H9 (cell line): ENCODE measurements at places on chromosomes 2 and 18. TPM values are rescaled to one million over a fixed set of nuclear protein-coding genes. Genes with fewer than 3 reads are reported as not detected.

The TXNDC2 gene
- 0.28 TPM in 1 of 2 replicates, not detected in the other for total RNA-seq

The CD8B2 gene
- total RNA-seq: not detected in 2 replicates

The PTGR3 gene
- 1.6 and 2.7 TPM in 2 replicates for total RNA-seq

The MRO gene
- total RNA-seq: 0.57 and 0.72 TPM in 2 replicates

The SLC11A1 gene
- 0.04 and 0.11 TPM in 2 replicates for total RNA-seq

The ZSWIM2 gene
- not detected in 2 replicates for total RNA-seq

DNA sequence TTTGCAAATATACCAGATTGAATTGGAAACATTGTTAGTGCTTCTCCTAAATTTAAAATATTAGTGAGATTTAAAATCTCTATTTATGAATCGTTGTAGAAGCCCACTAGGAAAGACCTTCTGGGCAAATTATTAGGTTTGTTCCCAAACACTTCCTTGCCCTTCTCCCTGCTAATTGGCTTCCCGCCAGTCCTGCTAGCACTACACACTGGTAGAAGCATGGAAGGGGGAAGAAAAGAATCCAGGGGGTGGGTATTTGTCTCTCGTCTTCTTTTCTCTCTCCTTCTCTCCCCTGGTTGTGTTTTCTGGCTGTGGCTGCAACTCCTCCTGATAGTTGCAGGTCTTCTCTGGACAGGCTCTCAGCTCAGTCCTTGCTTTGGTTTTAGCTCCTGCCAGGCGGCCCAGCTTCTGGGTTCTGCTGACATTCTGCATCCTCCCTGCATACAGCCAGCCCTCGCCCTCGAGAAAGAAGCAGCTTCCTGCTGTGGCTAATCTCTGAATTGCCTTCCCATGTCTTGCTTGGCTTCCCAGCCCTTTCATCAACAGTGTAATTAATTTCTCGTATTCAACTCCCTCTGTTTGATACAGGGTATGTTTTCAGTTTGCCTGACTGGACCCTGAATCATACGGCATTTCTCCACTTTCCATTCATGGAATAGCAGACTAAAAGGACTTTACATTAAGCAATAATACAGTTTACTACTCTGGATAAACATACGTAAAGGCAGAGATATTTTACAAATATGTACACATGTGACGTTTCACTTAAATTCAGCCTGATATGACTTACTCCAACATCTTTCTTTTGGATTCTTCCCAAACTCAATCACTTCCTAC, 6.9 kb upstream of the PARD3B start:
- peak; percentile 54 for DNase-seq

GRCh38 chr2:230865307-230865765, 594 bp downstream of the ITM2C start:
- DNase-seq: no peak

GRCh38 chr2:35220461-35220860, 1135.1 kb upstream of the CRIM1 start:
- DNase-seq: no peak

GRCh38 chr2:115011721-115012120, 569.3 kb downstream of the DPP10 start:
- DNase-seq: no peak

GRCh38 chr2:197673606-197674005, 1.8 kb downstream of the RFTN2 start:
- no peak for DNase-seq

DNA sequence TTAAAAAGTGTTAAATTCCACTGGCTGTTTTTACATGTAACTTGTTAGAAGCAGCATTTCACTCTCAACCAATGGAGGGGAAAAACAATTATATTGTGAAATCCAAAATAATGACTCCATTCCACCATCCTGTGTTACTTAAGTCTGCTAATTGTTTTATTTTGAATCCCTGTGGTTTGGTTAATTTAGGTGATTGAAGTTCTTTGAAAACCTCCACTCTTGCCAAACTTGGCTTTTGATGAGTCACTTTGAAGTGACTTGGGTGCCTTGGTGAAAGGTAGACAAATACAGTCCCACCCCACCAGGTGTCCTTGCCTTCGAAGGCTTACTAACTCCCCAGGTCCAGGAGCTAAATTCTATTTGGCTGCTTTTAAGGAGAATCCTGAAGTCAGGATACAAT, 1303.8 kb upstream of the NRXN1 start:
- no peak for DNase-seq

DNA sequence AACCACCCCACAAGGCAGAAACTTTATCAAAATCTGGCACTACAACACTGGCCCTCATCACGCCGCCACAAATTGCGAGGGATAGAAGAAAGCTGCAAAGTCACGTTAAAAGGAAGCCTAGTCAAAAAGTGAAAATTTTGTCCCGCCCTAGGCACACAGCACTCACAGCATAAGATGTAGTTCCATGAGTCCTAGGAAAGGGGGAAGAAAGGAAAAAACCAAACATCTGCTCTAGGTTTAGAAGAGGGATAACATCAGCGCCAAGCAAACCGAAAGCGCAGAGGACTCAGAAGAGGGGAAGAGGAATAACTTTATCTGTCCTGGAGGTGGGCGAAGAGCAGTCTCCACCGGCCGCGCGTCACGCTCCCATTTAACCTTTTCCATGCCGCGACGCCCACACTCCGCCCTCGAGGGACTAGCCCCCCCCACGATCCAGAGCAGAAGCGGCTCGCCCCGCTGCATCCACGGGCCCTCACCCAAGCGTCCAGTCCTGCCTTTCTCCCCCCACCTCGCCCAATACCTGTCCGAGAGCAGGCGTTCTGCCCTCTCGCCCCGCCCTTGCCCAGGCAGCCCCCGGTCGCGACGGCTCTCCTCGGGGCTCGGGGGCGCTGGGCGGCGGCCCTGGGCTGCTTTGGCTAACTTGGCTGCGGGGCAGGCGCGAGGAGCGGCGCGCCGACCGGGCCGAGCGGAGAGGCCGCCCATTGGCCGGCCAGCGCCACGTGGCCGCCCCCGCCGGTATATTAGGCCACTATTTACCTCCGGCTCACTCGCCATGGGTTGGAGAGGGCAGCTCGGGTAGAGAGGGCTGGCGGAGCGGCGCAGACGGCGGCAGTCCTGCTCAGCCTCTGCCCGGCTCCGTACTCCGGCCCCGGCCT, at the start of gene HOXD1:
TSS of gene HOXD1 (plus strand) at position 770 of the 875 bp plus-strand sequence. CDS start 134 bp downstream, outside the sequence.
- DNase-seq: peak; percentile 81

DNA sequence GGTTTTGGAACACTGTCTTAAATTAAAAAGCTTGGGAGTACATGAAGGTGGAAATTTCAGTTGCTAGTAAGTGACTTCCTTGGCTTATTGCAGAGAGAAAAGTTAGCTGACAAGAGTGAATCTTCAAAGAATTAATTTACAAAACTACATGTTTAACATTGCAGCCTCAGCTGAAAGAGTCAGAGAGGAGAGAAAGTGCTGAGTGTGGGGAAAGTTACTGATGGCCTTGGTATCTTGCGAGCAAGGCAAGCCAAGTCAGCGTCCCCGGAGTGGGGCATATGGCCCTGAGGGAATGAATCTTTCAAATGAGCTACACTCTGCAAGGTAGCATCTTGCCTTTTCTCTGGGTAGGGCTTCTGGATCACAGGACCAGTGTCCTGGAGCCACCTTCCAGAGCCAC, 131.3 kb downstream of the LPIN1 start:
- no peak for DNase-seq

- DNase-seq: no peak
These were observed 6.6 kb upstream of the DSC3 start for GRCh38 chr18:31049189-31049588.

DNA sequence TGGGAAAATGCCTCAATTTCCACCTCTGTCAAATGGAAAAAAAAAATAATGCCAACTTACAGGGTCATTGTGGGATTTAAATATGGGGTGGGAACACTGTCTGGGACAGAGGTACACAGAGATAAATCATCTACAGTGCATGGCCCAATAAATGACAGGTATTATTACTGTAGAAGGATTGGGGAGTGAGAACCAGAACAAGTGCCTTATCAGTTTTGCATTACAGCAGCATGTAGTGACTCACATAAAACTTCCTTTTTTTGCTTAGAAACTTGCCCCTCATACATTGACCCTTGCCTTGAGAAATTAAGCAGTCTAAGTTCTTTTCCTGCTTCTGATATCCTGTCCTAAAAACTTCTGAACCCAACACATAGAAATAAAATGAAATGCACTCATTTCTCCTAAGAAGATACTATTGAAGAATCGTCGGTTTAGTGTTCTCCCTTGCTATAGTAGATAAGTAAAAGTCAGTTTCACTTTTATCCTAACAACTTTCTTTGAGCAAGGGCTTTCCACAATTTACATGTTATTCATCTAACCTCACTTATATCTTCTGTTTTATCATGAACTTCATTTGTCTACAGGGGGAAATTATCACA, 121.0 kb upstream of the HAAO start:
- DNase-seq: no peak

- DNase-seq: no peak
These were observed 113.7 kb upstream of the GATA6 start for GRCh38 chr18:22055466-22056238.

- no peak for DNase-seq
These were observed 725 bp downstream of the FBXO48 start for GRCh38 chr2:68466361-68466777.

GRCh38 chr2:3223080-3223923, 154.3 kb downstream of the EIPR1 start:
- no peak for DNase-seq

GRCh38 chr2:168552450-168552856, 96.4 kb downstream of the CERS6 start:
- peak; percentile 91 for DNase-seq

DNA sequence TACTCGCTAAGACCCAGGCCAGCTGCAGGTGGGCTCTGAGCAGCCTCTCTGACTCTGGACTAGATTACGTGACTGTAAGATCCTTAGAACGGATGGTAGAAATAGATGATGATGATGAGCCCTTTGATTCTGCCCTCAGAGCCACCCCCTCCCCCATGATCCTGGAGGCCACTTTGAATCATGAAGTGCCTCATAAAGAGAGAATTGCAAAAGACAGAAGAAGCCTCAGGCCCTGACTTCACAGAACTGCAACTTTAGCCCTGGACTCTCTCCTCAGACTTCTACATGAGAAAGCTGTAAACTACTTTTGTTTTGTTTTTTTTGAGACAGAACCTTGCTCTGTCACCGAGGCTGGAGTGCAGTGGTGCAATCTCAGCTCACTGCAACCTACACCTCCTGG, 15.4 kb upstream of the TET3 start:
- DNase-seq: no peak
